ENCODE measurements at places on chromosomes 3 and 15.

DNA sequence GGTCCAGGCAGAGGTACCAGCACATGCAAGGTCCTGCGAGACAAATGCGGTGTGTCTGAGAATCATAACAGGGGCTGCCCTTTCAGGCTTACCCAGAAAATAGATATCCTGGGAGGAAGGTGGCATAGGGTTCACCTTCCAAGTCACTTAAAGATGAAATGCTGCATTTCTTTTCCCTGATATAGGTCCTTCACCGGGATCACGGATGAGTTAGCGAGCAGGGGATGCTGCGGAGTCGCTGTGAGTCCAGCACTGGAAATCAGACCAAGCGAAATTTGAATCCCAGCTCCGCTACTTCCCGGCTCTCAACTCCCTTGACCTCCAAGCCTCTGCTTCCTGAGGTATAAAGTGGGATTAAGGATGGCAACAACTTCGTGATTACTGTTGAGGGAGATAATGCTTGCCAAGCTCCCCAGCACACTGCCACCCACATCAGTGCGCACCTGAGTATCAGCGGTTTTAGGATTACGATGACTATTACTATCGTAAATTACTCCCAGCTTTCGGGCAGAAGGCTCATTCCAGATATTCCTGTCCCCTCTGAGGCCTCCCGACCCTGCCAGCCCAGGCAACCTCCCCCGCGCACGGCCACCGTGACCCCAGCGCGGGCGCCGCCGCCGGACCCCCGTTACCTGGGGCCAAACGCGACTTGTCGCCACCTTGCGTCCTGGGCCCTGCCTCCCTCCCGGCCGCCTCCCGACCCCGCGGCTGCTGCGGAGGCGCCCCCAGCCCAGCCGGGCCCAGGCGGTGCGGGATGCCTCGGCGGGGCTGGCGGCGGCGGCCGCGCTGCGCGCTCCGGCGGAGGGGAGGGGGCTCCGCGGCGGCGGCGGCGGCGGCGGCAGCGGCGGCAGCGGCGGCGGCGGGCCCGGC lies 589 bp upstream of the GPR27 start:
- DNase-seq = no peak

- no peak for DNase-seq
These were observed 9.4 kb upstream of the PCSK6 start for GRCh38 chr15:101498717-101499480.

DNA sequence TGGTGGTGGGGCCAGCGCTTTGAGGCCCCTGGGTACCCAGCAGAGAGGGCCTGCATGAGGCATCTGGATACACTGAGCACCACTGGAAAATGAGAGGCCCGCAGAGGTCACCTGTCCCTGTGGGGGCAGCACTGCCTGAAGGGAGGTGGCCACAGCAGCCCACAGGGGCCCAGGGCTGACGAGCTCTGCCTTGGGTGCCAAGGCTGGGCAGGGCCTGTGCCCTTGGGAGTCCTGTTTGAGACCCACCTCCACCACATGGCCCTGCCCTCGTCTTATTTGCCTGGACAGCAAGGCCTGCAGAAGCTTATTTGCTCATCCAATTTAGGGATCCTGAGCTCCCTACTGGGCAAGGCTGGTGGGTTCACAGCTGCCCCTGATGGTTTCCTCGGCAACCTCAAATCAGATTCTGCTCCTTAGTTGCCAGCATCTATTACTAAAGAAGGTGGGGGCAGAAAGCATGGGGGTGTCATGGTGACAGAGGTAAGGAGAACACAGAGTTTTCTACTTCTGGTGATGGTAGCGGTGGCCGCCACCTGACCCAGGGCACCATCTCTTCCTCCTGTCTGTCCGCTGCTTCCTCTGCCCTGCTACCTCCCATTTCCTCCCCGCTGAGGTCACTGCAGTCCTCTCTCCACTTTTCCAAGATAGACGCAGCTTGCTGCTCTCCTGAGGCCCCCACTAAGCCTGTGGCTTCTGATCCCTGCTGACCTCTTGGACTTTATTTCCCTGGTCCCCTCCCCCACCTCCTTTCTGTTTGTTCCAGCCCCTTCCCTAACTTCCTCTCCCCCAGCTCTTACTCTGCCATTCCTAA lies 62.9 kb downstream of the HMCES start:
- DNase-seq = no peak

DNA sequence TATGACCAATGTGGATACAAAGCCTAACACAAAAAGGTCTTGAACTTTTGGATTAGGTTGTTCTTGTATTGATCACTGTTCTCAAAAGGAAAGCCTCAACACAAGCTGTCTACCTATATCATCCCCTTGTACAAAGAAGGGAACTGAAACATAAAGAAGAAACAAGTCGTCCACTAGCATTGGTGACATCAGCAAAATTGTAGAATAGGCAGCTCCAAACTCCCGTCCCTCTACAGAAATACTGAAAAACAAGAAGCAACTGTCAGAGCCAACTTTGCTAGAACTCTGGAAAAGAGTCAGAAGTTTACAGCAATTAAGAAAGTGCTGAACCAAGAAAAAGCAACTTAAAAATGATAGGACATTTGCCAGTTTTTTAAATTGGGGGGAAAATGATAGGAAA lies 7.5 kb upstream of the NR1I2 start:
- DNase-seq = no peak

GRCh38 chr3:52268036-52268435 lies 10.4 kb downstream of the WDR82 start:
- no peak for DNase-seq

- DNase-seq = no peak
These were observed 27.1 kb upstream of the RORA start for GRCh38 chr15:61256231-61256630.

- no peak for DNase-seq
These were observed 101.7 kb upstream of the TP63 start for GRCh38 chr3:189529468-189529867.

GRCh38 chr3:55683666-55684270 lies 196.7 kb upstream of the WNT5A start:
- no peak for DNase-seq

DNA sequence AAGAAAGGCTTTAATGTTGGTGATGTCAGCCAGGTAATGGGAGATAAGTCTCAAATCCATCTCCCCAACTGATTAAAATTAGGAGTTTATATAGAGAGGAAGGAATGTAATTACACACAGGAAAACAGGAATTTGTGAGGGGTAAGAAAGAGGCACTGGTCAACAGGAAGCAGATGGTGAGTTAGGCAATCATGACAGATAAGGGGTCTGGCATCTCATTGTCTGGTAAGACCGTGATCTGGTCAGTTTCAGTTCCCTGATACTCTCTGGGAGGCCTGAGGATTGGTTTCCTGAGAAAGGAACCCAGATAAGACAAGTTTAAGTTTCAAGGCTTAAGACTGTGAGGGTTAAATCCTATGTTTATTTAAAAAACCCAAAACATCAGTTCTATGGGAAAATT lies 414.7 kb upstream of the ARRDC4 start:
- DNase-seq = no peak

- DNase-seq = no peak
These were observed 1035.7 kb downstream of the ZPLD1 start for GRCh38 chr3:103470498-103470897.

DNA sequence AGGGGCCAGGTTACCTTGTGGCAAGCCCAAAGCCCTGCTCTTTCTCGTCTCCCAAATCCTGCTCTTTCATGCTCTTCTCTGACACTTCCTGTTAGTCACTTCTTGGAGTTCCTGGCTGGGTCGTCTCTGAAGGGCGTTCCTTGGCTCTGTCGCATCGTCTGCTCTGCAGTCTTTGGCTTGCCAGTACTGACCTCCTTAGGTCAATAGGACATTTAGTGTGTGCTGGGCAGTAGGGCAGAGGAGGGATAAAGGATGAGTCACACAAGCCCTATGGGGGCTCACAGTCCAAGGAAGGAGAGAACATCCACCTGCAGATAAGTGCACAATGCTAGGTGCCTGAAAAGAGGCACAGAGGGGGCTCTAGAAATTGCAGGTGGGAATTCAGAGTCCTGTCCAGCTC lies 87.5 kb downstream of the FAM43A start:
- DNase-seq = no peak

All from CD8-positive, alpha-beta memory T cell (primary cell).